ENCODE measurements at places on chromosomes 4 and X. TPM values are rescaled to one million over a fixed set of nuclear protein-coding genes. Genes with fewer than 3 reads are reported as not detected.
A peak's percentile ranks its signal among the peaks of the same experiment; 100 is the strongest.

DNA sequence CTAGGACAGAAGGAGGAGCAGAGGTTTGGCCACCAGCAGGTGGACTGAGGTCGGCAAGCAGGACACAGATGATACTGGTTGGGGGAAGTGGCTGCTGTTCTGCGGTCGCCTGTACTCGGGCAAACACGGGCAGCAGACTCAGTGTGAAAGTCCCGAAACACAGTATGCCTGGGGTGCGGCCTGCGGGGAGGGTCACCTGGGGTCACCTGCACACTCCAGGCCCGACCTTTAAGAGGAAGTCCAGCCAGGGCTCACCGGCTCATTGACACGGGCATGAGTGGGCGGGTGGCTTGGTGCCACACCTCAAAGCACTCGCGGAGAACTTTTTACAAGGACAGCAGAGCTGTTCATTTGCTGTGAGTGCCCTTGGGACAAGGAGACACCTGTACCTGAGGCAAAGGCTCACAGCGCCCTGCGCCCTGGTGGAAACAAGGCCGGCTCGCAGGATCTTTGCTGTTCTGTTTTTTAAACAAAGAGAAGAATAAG lies 71.5 kb upstream of the MXD4 start:
- DNase-seq, result peak; percentile 75

- DNase-seq, result no peak
These were observed 154.9 kb downstream of the ASB9 start for GRCh38 chrX:15114743-15115566.

The PDE5A gene
- total RNA-seq, result 87.1 TPM

DNA sequence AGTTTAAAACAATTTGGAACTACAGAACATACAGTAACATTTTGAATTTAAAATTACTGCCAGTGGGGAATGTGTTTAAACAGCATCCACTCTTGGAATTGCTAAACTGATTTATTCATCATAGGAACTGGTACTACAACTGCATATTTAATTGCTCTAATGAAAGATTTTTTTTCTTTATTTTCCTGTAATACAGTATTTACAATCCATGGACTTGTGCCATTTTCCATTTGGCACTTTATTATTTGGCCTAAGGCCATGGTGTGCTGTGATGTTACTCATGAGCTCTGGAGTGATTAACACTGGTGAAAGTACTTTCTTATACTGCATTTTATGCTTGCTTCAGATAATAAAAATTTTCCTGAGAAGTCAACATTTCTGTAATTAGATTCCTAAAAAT lies 69.7 kb upstream of the NUDT6 start:
- no peak for DNase-seq

The MAGEE2 gene
- 0.42 TPM for total RNA-seq

The LPAR4 gene
- 1.4 TPM for total RNA-seq

Data from posterior vena cava (tissue), 2 donors.